ENCODE measurements at places on chromosomes 13 and 19. TPM values are rescaled to one million over a fixed set of nuclear protein-coding genes. Genes with fewer than 3 reads are reported as not detected.

- peak; percentile 36 for DNase-seq
Measured at GRCh38 chr19:873084-873483, 13.6 kb downstream of the CFD start.

GRCh38 chr13:47484548-47484947 is 516.5 kb downstream of the SUCLA2 start:
- no peak for DNase-seq

DNA sequence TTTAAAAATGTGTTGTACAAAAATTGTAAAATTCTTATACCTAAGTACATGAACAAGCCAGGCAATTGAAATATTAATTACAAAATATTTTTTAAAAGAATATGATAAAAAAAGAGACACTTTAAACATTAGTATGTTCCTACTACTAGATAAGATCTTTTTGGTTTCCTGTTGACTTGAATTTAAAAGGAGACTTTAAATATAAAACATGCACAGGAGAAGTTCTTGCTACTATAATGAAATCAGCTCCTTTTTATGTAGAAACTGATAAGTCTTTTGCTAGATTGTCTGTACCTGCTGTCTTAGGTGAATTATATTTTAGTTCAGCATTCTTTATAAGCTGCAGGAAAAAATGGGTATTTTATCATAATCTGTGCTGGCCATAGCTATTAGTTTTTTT is 140.2 kb downstream of the TNFSF13B start:
- DNase-seq = no peak

- peak; percentile 48 for DNase-seq
Measured at GRCh38 chr19:4052114-4052992, 14.3 kb downstream of the ZBTB7A start.

- DNase-seq = peak; percentile 93
Measured at GRCh38 chr13:45370922-45371406, 30.0 kb upstream of the TPT1 start.

DNA sequence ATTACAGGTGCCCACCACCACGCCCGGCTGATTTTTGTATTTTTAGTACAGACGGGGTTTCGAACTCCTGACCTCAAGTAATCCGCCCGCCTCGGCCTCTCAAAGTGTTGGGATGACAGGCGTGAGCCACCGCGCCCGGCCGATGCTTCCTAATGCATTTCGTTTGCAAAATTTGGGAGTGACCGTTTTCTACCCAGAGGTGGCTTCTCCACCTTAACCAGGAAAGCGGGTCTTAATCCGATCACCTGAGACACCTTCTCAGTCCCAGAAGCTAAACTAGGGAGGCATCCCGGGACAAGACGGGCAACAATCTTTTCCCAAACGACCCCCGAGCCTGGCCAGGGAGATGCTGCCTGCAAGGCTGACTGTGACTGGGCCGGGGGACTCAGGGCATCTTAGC is 14.8 kb upstream of the MATK start:
- no peak for DNase-seq

DNA sequence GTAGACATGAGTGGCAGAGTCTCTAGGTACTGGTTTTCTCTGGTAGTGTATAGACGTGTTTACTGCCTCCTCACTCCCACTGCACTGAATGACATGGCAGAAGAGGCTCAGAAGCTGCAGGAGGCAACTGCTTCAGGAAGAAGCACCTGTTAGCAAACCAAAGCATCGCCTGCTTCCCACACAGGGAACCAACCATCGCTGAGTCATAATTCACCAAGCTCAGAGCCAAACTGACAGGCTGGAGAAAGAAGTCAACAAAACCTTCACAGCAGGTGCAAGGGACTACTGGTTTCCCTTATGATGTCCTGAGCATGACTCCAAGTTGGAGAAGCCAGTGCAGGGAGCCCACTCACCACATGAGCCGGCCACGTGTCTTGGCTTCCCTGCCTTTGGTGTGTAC is 69.8 kb downstream of the KCTD12 start:
- no peak for DNase-seq

GRCh38 chr13:50699874-50700663 is 143.4 kb downstream of the DLEU7 start:
- DNase-seq = no peak

- DNase-seq = no peak
Measured at GRCh38 chr13:72074663-72075062, 207.7 kb upstream of the DACH1 start.

DNA sequence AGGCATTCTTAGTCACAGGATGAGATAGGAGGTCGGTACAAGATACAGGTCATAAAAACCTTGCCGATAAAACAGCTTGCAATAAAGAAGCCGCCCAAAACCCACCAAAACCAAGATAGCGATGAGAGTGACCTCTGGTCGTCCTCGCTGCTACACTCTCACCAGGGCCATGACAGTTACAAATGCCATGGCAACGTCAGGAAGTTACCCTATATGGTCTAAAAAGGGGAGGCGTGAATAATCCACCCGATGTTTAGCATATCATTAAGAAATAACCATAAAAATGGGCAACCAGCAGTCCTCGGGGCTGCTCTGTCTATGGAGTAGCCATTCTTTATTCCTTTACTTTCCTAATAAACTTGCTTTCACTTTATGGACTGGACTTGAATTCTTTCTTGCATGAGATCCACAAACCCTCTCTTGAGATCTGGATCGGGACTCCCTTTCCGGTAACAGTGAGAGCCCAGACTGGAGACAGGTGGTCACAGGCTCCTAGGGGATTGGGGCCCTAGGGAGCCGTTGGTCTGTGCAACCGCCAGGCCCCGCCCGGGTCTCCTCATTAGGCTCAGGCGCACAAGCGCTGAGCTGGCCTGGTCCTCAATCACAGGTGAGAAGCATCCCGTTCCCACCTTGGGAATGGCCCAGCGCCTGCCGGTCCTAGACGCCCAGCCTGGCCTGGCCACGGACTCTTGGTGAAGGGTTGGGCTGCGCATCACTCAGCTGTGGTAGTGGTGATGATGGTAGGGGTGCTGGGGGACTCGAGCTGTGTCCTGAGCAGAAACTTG is 10.9 kb upstream of the ZNF544 start:
- no peak for DNase-seq

- DNase-seq = no peak
Measured at GRCh38 chr13:20431687-20432384, 93.8 kb downstream of the CRYL1 start.

DNA sequence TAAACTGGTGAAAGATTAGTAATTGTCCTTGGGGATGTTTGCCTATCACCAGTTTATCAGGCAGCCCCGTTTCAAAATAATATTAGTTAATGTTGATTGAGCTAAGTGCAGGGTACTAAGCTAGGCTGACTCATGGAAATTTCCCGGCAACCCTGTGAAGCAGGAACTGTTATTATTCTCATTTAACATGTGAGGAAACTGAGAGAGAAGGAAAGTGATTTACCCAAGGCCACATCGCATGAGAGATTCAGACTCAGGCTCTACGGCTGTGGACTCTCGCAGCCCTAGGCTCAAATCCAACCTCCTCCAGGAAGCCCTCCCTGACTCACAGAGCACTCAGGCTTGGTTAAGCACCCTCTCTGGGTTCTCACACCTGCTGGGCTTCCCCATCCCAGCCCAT is 19.7 kb downstream of the CLPTM1 start:
- DNase-seq = no peak

The ZNF429 gene
- 53.9 TPM for polyA plus RNA-seq

The LPAR6 gene
- 1.9 TPM for polyA plus RNA-seq

The CCDC106 gene
- polyA plus RNA-seq = 40.6 TPM

The GNG8 gene
- 6.8 TPM for polyA plus RNA-seq

The ZNF441 gene
- polyA plus RNA-seq = 10.0 TPM

The ZNF714 gene
- polyA plus RNA-seq = 12.5 TPM

All from cardiac muscle cell (in vitro differentiated cells and primary cell).